ENCODE measurements at places on chromosomes 6 and 20. TPM values are rescaled to one million over a fixed set of nuclear protein-coding genes. Genes with fewer than 3 reads are reported as not detected.

DNA sequence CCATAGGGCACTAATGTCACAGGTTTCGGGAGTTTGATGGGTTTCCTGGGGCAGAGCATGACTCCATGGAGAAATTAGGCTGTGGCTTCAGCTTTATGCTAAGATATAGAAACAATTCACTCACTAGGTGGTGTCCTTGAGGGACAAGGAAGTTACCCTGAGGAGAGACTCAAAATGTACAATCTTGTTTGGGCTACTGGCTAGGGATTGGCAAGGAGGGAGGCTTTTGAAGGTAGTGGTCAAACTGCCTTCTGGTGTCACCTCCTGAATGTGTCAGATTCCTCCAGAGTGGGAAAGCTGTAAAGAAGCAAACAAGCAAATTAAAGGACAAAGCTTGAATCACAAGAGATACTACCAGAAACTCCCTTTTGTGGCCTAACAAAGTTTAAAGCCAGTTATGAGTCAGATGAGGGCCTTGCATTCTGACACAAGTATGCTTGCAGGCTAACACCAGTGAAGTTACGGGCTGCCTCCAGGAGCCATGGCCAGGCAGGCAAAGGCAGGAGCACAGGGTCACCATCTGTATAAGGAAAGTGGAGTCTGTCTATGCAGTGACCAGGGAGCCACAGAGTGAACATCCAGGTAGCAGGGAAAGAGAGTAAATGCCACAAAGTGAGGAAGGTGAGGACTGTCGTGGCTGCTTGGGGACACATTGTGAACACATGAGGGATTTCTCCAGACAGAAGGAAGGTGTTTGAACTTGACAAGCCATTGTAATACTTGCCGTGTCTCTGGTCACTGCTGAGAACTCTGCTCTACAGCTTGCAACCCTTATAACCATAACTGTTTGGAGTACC lies 107.7 kb upstream of the DTNBP1 start:
- DNase-seq, result peak; percentile 25
- no peak overlapping the region for H3K4me3 ChIP-seq
- no peaks in the 10 kb centered on the region for H3K27me3 ChIP-seq
- no peaks in the 10 kb centered on the region for H3K4me1 ChIP-seq

DNA sequence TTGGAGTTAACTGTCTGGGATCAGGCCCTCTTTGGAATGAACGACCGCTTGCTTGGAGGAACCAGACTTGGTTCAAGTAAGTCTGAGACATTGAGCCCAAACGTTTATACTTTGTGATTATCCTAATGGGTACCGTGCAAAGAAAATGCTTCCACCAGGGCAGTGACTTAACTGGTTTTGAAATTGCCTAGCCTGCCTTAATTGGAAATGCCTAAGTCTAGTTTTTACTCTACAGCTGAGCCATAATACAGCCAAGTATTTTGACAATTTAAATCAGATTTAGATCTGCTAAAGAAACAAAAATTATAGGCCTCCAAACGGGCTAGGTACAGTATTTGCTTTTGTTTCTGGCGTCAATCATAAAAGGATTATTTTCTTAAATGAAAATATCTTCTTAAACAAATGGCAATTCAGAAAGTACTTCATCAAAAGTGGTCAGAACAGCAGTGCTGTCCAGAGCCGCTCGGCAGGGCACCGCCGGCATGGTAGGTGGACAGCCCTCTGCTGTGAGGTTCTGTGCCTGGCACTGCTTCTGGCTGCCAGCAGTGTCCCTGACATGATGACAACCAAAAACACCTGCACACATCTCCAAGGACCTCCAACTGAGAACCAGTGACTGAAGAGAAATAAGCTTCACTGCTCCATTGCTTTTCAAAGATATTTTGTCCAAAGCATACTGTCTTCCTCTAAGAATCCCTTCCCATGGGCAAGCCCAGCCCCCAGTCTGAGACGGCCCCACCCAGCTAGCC lies 55.6 kb downstream of the EZR start:
- H3K36me3 ChIP-seq, result peaks cover 39% of the 10 kb centered on the region
- DNase-seq, result no peak
- H3K4me1 ChIP-seq, result no peaks in the 10 kb centered on the region
- H3K4me3 ChIP-seq, result no peak overlapping the region
- no peak overlapping the region for H3K27ac ChIP-seq

Gene TXLNB
- 3.3 TPM for total RNA-seq

Gene BPHL
- total RNA-seq, result 14.3 TPM

DNA sequence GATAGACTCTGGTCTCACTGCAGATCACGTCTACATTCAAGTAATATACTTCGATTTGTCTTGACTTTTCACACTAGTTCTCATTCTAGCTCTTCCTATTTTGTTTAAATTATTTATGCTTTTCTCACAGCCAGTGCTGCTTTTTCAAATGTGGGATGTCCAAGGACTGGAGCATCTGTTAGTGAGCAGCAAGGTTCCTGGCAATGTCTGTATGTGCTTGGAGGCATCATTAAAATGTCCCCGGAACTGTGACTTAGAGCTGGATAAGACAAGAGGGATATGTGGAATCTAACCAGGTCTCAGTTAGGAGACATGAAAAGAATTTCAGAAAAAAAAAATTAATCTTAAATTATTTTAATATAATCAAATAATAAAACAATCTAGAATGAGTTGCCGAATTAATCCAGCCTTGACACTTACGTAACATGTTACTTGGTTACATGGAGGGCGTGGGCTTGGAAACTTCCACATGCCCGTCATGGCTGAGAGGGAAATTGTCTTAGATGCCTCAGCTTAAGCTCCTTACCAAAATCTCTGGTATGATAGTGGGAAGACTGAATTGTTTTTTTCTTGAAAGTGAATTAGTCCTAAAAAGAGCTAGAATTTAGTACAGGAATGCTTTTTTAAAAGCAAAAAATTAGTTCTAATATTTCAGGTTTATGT lies 21.4 kb upstream of the CARMIL1 start:
- H3K4me3 ChIP-seq, result no peak overlapping the region
- no peak for DNase-seq
- H3K27ac ChIP-seq, result no peak overlapping the region
- H3K36me3 ChIP-seq, result no peaks in the 10 kb centered on the region

DNA sequence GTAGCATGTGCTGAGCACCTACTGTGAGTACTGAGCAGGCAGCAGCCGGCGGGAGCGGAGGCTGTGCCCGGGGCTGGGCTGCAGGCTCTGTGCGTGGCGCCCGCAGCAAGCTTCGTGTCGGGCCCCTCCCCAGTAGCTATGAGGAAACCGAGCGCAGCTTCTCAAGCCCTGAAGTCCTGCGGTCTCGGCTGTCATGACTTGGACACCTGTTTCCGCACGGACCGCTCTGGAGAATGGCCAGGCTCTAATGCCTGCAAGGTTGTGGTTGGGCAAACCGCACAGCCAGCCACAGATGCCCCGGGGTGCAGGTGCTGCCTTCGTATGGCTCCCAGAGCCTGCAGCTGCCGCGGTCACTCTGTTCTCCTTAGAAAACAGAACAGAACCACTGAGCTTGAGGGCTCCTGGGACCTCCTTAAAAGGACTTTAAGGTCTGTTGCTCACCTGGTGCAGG lies 33.7 kb downstream of the PYGB start:
- peak; percentile 77 for DNase-seq
- H3K27me3 ChIP-seq, result no peaks in the 10 kb centered on the region
- no peak overlapping the region for H3K4me3 ChIP-seq
- no peaks in the 10 kb centered on the region for H3K36me3 ChIP-seq

- no peak for DNase-seq
- no peak overlapping the region for H3K4me3 ChIP-seq
- H3K4me1 ChIP-seq, result no peaks in the 10 kb centered on the region
- no peaks in the 10 kb centered on the region for H3K27me3 ChIP-seq
These were observed 43.7 kb upstream of the DST start for GRCh38 chr6:56686429-56686828.

DNA sequence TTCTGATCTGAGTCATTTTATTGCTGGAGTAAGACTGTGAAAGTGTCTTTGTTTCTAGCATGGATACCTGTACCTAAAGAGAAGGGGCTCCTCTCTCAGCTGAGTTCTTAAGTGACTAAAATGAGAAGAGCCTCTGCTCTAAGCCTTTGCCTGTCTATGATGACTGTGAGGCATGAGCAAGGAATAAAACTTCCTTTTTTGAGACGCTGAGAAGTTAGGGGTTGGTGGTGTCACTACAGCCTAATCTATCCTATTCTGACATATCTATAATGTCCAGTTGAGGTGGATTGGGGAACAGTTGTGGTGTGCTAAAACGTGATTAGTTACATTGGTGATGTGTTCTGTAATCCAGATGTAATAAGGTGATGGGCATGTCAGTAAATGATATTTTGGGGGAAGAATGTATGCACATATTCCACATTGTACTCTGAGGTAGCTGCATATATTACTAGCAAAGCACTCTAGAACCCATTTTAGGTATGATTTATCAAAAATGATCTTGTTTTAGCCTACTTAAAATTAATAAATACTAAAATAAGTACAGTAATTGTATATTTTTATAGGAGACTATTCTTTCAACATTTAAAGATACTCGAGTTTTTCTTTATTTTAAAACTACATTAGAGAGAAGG lies 18.1 kb downstream of the ADGRB3 start:
- no peak overlapping the region for H3K4me3 ChIP-seq
- DNase-seq, result no peak
- H3K36me3 ChIP-seq, result no peaks in the 10 kb centered on the region

Measured in B cell (primary cell).